ENCODE measurements at places on chromosomes 12 and 14.

- DNase-seq, result no peak
Measured at GRCh38 chr12:58414398-58414871, 473.1 kb downstream of the ATP23 start.

- DNase-seq, result no peak
Measured at GRCh38 chr14:100121643-100122480, 37.6 kb downstream of the DEGS2 start.

- DNase-seq, result no peak
Measured at GRCh38 chr12:124764451-124764850, 99.2 kb downstream of the SCARB1 start.

DNA sequence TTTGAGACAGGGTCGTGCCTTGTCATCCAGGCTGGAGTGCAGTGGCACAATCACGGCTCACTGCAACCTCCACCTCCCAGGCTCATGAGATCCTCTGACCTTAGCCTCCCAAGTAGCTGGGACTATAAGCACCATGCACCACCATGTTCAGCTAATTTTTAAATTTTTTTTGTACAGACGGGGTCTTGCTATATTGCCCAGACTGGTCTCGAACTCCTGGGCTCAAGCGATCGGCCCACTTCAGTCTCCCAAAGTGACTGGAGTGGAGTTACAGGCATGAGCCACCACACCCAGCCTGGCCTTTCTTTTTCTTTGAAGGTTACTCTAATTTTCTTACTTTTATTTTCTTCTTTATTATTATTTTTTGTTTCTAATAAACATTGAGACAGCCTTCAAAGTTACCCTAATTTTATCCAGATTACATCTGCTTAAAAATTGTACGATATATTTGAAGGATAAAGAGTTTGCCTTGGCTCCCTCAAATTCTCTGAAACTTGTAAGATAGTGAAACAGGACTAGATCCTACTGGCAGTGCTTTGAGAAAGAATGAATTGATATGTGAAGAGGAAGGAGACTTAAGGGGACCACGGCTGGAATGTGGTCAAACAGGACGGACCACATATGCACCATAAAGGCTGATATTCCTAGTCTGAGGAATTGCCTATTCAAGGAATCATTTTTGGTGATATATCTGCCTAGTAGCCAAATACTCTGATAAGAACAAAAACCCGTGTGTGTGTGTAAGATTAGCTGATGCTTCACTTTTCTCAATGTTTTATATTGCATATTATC is 14.1 kb upstream of the SINHCAF start:
- DNase-seq, result no peak

- peak; percentile 45 for DNase-seq
Measured at GRCh38 chr14:77140359-77141213, 1.0 kb downstream of the ZDHHC22 start.

GRCh38 chr12:69988481-69989321 is 163.7 kb downstream of the MYRFL start:
- no peak for DNase-seq

Data from HuH-7 (cell line).